ENCODE measurements at places on chromosomes 2 and 18. TPM values are rescaled to one million over a fixed set of nuclear protein-coding genes. Genes with fewer than 3 reads are reported as not detected.

BOLL gene
- total RNA-seq: not detected

UGT1A4 gene
- not detected for total RNA-seq

KIF3C gene
- 112 TPM for total RNA-seq

ANKRD30B gene
- total RNA-seq: not detected

BZW1 gene
- total RNA-seq: 350 TPM

APCDD1 gene
- 9.8 TPM for total RNA-seq

TTR gene
- total RNA-seq: 0.25 TPM

SCYGR5 gene
- not detected for total RNA-seq

GKN2 gene
- 0.25 TPM for total RNA-seq

CELF4 gene
- 50.9 TPM for total RNA-seq

TPO gene
- not detected for total RNA-seq

TGFA gene
- 3.7 TPM for total RNA-seq

DOK6 gene
- total RNA-seq: 61.5 TPM

MAPRE3 gene
- 23.8 TPM for total RNA-seq

LONRF2 gene
- total RNA-seq: 70.8 TPM

LHCGR gene
- 0.74 TPM for total RNA-seq

CSRNP3 gene
- 184 TPM for total RNA-seq

OTX1 gene
- 3.4 TPM for total RNA-seq

SLC39A6 gene
- total RNA-seq: 150 TPM

NIF3L1 gene
- total RNA-seq: 22.9 TPM

HOXD9 gene
- total RNA-seq: not detected

ARL4C gene
- total RNA-seq: 43.3 TPM

GALNT13 gene
- 22.1 TPM for total RNA-seq

ACYP2 gene
- total RNA-seq: 17.2 TPM

RPIA gene
- total RNA-seq: 8.1 TPM
